ENCODE measurements at places on chromosomes 12 and 14.
A peak's percentile ranks its signal among the peaks of the same experiment; 100 is the strongest.

DNA sequence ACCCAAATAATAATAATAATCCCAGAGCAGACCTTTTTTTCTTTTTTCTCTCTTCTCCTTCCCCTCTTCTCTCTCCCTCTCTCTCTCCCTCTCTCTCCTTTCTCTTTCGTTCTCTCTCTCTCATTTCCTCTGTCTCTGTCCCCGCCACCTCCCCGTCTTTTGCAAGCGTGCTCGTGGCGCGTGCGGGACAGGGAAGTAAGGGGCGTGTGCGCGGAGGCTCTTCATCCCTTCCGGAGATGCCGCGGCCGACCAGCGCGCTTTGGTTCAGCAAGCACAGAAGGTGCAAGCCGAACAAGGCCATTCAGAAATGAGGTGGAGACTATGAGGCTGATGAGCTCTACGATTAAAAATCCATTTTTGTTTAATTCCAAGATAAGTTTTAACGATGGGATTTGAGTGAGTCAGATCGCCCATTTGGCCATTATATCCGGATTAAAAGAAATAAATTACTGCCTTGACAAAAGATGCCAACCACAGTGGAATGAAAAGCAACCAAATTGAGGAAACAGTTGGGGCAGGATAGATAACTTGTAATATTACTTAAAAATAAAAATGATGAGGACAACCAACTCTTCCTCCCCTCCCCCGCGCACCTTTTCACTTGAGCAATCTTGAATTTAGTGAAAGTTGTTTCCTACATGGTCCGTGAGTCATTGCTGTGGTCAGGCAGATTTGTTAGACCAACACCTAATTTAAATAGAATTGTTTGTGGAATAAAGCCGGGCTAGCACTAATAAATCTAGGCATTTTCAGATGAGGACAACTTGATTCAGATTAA lies 1.2 kb upstream of the AMIGO2 start:
- no peak for DNase-seq

DNA sequence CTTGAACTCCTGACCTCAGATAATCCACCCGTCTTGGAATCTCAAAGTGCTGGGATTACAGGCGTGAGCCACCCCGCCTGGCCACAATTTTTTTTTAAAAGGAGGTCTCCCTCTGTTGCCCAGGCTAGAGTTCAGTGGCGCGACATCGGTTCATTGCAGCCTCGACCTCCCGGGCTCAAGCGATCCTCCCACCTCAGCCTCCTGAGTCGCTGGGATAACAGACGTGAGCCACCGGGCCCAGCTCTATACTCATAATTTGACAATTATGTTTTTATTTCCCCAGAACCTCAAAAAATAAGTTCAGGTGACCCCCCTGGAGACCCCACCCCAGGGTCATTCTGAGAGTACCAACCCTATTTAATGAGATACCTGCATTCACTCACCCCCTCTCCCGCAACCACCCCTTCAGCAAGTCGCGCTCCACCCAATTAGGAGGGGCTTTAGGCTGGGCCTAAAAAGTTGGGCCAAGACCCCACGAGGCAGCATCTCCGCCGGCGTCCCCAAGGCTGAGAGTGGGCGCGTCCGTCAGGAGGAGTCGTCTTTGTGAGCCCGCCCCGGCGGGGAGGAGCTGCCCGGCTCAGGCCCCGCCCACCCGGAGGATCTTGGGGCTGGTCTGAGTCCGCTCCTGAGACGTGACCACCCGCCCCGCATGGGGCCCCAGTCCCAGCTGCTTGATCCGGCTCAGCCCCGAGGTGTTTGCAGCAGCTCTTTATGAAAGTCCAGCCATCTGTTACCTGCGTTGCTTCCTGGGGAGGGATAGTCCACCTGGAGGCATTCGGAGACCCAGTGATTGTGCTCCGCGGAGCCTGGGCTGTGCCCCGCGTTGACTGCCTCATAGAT lies at the start of gene ANKRD33:
ANKRD33 (plus strand) TSS at position 628 of the 840 bp plus-strand sequence; CDS start at position 712, 84 bp downstream.
- DNase-seq, result no peak

DNA sequence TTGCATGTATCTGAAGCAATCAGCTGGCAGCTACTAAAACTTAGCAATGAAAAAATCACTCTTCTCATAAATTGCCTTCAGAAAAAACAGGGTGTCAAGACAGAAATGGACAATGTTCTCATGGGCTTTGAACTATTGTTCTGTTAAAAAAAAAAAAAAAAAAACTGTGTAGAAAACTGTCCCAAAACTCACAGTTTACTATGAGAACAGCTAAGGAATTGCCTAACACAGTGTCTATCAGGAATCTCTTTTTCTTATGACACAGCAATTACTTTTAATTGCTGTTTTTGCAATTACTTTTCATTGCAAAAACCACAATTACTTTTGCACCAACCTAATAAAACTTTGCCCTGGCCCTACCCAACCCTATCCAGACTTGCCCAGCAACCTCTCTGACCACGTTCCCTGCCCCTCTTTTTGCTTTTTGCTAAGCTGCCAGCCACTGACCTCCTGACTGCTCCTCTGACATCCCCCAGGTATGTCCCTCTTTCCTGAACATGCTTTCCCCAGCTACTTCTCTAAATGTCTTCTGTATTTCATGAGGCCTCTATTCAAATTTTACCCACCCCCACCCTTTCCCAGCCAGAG lies 68.0 kb upstream of the SLCO1C1 start:
- DNase-seq, result no peak

GRCh38 chr12:80490329-80490728 lies 46.3 kb downstream of the PTPRQ start:
- no peak for DNase-seq

- peak; percentile 76 for DNase-seq
These were observed at the start of gene MIPOL1 for GRCh38 chr14:37197421-37198272. Gene MIPOL1, plus strand, starts transcription at chr14:37197937. Its CDS starts 49,952 bp downstream, at chr14:37247889.

- DNase-seq, result no peak
These were observed 70.8 kb downstream of the RNF34 start for GRCh38 chr12:121470751-121471150.

GRCh38 chr14:75497701-75498100 lies 24.6 kb upstream of the BATF start:
- no peak for DNase-seq

DNA sequence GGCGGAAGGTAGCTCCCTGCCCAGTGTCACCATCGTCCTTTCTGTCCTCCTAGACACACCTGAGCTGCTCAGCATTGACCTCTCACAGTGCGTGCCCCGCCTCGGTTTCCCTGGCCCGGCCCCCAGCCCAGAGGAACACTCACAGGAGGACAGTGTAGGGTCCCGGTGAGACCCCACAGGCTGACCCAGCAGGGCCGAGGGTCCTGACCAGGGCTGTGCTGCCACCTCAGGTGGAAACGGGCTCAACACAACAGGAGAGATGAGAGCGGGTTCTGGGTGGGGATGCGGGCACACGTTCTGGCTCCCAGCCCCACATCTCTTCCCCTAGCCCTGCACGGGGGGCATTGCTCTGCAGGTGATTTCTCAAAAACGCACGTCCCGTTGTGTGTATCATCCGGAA lies 98.1 kb downstream of the PIWIL1 start:
- DNase-seq, result no peak

GRCh38 chr14:76015191-76015590 lies 29.6 kb downstream of the IFT43 start:
- DNase-seq, result no peak

DNA sequence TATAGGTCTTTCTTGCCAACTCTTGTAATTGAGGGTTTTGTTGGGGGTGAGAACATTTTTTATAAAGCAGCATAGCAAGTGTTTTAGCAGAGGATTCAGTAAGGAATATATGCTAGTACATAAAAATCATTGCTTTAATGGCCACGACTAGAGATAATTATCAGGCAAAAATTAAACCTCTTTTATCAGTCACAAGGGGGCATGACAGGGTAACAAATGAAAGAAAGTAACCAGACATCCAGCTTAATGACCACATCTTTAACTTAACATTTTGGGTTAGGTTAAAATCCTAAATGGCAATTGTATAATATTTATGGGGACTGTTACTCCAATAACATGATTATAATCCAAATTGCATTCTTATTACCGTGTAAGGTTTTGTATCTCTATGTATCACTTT lies 119.6 kb downstream of the LRRIQ1 start:
- peak; percentile 2 for DNase-seq

DNA sequence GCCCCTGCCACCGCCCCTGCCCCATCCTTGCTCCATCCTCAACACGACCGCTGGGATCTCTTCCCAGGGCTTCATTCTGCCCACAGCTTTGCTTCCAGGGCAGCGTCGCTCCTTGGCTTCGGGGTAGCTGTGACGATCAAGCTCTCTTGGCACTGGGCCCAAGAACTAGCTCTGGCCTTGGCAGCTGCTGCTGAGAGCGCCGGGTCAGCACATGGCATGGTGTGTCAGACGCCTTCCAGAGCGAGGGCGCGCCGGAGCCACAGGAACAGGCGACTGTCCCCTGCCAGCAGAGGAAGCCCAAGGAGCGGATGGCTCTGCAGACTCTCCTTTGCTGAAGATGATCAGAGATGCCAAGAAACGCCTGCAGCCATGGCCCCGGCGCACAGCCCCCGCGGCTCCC lies 15.9 kb downstream of the RAB35 start:
- DNase-seq, result no peak

DNA sequence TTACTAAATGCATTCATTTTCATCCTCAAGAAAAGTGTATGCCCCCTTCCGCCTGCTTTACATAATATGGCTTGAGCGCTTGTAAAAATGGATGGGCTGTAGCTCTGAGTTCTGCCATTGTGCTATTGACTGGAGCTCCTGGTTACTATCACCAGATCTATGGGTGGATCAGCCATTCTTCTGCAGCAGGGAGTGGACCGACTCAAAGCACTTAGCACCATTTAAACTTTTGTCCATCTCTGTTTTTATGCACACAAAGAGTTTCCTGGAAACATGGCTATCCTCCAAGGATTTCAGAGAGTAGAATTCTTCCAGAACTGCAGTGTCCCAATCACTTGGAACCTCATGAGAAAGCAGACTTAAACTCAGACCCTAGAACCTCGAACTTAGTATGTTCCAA lies 4.5 kb upstream of the NUMB start:
- no peak for DNase-seq

- DNase-seq, result no peak
These were observed 90.2 kb upstream of the PLEKHG7 start for GRCh38 chr12:92612611-92613010.

DNA sequence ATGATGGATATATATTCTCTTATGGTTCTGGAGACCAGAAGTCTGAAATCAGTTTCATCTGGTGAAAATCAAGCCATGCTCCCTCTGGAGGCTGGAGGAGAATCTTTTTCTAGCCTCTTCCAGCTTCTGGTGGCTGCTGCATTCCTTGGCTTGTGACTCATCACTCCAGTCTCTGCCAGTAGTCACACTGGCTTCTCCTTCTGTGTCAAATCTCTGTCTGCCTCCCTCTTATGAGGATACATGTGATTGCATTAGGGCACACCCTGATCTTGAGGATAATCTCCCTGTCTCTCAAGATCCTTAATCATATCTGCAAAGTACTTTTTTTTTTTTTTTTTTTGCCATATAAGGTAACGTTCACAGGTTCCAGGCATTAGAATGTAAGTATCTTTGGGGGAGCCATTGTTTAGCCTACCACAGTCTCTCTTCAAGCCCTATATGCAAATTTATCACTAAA lies 17.7 kb downstream of the DNAL1 start:
- DNase-seq, result peak; percentile 81

GRCh38 chr12:94207849-94208621 lies 59.7 kb downstream of the PLXNC1 start:
- DNase-seq, result no peak

- DNase-seq, result no peak
These were observed 463.4 kb downstream of the SLC16A7 start for GRCh38 chr12:60059180-60059579.

DNA sequence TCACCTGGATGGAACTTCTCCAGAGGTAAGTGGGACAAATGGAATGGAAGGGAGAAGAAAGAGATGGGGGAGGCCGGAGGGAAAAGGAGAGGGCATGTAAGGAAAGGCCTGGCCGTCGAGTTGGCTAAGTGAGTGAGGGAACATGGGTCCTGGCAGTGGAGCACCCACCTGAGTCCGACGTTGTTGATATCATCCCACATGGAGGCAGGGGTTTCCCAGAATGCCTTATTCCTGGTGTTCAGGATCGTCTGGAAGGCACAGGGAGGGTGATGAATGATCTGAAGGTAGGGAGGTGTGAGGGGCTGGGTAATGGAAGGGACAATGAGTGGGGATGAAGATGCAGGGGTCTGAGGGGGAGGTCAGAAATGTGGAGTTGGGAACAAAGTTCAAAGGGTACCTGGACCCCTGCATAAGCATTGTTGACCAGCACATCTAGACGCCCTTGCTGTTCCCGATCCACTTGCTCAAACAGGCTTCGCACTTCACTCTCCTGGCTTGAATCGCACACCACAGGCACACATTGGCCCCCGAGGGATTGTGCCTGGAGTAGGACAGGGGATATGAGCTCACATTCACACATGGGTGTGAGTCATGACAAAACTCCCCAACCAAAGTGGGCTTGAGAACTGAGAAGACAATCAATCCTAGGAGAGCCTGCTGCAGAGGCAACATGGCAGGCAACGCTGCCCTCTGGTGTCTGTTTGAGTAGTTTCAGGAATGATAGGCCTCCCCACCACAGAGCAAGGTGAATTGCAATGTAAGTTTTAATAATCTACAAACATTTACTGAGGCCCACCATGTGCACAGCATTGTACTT lies 3.0 kb downstream of the DHRS1 start:
- peak; percentile 78 for DNase-seq

GRCh38 chr12:95429172-95429510 lies 44.8 kb upstream of the METAP2 start:
- DNase-seq, result no peak

- no peak for DNase-seq
These were observed 85.1 kb upstream of the CCDC198 start for GRCh38 chr14:57578801-57579200.

DNA sequence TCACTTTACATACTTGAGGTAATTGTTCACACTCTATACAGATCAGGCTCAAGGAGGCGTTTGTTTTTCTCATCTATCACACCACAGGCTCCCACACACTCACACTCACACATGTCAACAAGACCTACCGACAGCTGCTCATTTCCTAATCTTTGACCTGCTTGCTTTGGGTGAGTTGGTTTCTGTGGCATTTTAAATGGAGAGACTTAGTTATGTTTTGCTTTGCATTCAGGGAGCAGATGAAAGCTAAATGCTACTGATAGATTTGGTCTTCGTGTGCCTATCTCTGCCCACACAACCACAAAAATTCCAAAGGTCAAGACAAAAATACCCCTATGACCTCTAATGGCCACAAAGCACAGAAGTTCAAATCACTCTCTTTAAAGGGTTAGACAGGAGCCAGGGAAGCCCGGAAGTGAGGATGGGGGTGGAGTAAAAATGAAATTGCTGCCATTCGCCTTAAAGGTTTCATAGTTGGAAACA lies 203.5 kb upstream of the G2E3 start:
- no peak for DNase-seq

DNA sequence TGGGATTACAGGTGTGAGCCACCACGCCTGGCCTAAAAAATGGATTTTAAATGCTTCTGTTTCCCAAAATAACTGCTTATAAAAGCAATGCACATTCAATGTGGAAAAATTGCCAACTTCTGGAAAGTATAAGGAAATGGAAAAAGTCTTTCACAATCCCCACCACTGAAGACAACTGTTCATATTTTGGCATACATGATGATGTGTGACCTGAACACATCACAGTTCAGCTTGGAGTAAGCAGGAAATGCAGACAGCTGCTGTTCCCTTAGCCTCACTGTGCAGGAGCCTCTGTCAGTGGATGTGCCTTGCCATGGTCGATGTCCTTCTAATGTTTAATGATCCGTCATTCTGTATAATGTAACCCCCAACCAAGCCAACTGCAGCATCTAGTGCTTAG lies 5.2 kb downstream of the MTERF2 start:
- DNase-seq, result no peak

All from fibroblast of skin of left biceps (primary cell).